ENCODE measurements at places on chromosomes 6 and 20.

- no peak for DNase-seq
Measured at GRCh38 chr20:47377122-47377722, 20.7 kb upstream of the ZMYND8 start.

GRCh38 chr6:113623129-113623528 lies 234.0 kb upstream of the MARCKS start:
- DNase-seq = peak; percentile 55

- DNase-seq = no peak
Measured at GRCh38 chr6:39018103-39018502, 30.5 kb upstream of the GLP1R start.

- DNase-seq = peak; percentile 70
Measured at GRCh38 chr6:42661540-42662153, 60.8 kb downstream of the PRPH2 start.

DNA sequence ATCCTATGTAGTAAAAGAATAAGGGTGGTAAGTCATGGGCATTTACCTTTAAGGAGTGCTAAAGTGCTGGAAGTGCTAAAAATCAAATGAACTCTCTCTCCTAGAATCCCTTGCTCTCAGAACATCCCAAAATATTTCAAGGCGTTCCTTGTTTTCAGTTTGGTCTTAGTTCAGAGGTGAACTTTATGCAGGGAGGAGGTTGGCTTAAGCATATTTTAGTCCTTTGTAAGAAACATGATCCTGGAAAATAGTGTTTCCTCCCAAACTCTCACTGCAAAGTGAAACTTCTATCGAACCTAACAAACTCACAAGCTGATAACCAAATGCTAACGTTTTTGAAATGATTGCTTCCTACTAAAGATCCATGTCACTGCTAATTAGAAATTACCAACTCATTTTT lies 231.4 kb downstream of the FOXC1 start:
- no peak for DNase-seq

DNA sequence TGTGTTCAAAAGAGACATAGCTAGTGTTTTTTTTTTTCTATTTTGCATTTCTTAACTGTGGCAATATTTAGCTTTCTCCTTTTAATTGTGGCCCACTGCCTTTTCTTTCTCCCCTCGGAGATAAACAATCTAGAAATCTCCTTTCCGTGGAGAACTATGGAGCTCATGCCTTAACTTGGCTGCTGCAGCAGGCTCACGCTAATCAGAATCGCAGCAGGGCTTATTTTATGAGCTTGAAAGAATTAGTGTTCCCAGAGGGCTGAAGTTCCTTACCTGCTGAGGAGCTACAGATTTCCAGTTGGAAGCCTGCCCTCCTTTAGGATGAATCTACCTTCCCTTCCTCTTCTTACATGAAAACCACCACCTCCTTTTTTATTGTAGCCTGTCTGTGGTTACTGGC lies 35.6 kb downstream of the CTNNBL1 start:
- DNase-seq = no peak

Measured in AG10803 (cell line).